T-cell (primary cell): ENCODE measurements at places on chromosomes 5 and 9.

- DNase-seq, result no peak
Measured at GRCh38 chr5:94209272-94209671, 409.1 kb downstream of the KIAA0825 start.

DNA sequence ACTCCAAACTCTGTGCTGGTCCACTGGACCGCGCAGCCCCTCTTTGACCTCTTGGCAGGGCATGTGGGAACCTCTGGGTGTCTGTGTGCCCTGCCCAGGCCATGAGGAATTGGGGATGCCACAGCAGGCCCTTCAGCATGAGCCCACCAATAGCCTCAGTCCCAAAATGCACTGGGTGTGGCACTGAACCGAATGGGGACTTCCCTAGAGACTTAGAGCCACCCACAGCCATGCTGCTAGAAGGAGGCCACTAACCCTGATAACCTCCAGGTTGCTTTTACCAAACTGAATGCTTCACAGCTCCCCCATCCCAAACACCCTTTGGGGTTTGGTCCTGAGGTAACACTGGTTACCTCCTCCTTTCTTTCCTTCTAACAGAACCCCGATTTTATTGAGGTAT lies 302.7 kb downstream of the PIK3R1 start:
- no peak for DNase-seq

GRCh38 chr5:53240661-53241060 lies 131.1 kb upstream of the MOCS2 start:
- no peak for DNase-seq

- DNase-seq, result no peak
Measured at GRCh38 chr9:121861501-121862180, 210.2 kb downstream of the DAB2IP start.

- DNase-seq, result no peak
Measured at GRCh38 chr9:97387504-97387886, 24.4 kb upstream of the TDRD7 start.

DNA sequence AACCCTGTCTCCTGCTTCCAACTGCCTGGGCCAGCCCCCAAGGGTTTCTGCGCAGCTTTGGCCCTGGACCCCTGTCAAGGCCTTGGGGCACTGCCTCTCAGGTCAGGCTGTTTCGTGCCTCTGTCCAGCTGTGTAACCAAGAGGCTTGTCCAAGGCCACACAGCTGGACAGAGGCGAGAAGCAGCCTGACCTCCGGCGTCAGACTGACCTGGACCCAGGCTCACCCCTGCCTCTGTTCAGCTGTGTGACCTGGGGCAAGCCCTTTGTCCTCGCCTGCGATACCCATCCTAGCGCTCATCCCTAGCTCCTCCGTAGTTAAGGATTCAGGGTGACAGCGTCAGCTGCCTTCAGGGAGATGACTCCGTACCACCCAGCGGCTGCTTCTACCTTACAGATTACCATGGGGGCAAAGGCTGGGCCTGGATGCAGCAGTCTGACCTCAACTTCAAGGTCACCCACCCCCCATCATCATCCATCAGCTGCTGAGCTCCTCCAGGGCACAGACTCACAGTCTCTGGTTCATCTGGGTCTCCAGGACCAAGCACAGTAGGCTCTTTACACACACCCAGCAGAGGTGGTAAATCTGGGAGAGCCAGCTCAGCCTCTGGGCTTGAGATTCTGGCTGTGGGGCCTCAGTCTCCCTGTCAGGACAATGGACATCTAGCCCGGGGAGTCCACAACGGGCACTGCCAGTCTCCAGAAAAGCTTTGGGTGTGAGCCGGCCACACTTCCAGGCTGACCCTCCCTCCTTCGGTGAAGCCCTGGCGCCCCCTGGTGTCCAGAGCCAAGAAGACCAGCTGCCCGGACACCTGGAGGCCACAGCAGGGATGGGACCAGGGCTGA lies 7.9 kb downstream of the AK1 start:
- DNase-seq, result peak; percentile 61

- no peak for DNase-seq
Measured at GRCh38 chr5:65668696-65669095, 43.9 kb downstream of the SHLD3 start.
